NCI-H2081 treated with DMSO at 0.1 percent for 48 hours (cell line): ENCODE measurements at places on chromosomes 5 and 9.

GRCh38 chr9:126112135-126112720, 214.4 kb upstream of the MVB12B start:
- no peak for DNase-seq

DNA sequence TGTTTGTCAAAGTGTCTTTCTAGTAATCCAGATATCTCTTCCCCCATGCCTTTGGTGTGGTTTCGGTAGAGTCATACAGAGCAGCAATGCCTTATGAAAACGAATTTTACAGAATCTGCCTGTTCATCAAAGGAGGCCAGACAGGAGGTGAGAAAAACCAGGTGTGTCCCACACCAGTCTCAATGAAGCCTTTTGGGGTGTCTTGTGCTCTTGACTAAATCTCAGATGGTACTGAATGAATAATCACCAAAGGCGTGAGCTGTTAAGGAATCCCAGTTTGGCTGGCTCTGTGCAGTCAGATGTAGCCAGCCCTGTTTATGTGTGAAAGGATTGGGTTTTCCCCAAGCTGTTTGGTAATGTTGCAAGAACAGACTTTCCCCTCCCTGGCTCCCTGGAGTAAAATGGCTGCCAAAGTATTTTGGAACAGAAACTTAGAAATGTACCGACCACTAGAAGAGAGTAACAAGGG, 70.8 kb upstream of the CDKN2B start:
- no peak for DNase-seq

GRCh38 chr9:34375901-34376595, 650 bp downstream of the MYORG start:
- no peak for DNase-seq

- DNase-seq = no peak
These were observed 200.7 kb upstream of the TBC1D2 start for GRCh38 chr9:98456156-98456613.

GRCh38 chr9:114384836-114385396, 2.9 kb downstream of the AKNA start:
- DNase-seq = no peak

DNA sequence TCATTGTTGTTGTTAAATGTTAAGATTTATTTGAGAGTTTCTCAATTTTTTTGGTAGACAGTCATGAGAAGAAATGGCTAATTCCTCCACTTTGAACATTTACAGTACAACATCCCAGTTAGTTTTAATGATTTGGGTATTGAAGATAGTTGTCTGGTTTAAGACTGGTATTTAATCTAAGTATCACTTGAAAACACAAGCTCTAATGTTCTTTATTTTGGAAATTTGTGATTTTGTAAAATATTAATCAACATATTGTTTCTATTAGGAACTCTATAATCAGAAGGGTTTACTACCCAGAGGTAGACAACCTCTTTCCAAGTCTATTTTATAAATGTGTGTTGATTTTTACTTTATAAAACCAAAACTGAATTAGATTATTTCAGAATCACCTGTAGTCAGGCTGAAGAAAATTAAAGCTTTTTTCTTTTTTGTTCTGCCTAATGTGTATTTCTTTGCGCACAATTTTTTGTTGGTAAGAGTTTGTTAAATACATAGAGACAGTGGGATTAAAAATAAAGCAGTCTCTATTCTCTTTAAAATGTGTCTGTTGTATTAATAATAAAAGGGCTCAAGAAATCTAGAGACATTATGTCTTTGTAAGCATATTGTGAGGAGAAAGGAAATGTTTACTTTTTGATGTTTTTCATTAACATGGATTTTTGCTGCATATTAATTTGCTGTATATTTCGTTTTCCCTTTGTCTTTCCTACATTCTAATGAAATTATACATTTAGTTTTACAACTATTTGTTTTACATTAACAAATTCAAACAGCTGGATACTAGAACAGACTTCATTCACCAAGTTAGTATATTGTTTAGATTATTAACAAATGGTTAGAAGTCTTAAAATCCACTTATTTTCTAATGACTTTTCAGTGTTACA, 3.9 kb upstream of the PURA start:
- DNase-seq = no peak

DNA sequence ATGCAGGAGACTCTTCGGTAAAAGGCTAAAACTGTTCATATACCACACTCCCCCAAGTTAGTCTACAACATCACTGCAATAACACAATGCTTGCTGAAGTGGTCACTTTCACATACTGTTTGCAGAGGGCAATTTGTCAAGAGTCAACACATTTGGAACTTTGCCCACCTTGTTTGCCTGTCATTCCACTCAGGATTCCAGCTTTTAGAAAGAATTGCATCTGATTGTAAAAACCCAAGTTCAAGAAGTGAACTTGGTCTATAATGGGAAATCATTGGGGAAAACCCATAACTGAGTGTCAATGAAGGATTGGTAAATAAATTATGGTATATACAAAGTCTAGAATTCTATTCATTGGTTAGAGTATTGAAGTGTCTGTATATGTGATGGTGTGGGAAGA, 120.5 kb downstream of the GADD45G start:
- no peak for DNase-seq

- DNase-seq = no peak
These were observed 66.0 kb upstream of the CKMT2 start for GRCh38 chr5:81167078-81167477.

- no peak for DNase-seq
These were observed 385.3 kb upstream of the WWC1 start for GRCh38 chr5:167905919-167906853.

DNA sequence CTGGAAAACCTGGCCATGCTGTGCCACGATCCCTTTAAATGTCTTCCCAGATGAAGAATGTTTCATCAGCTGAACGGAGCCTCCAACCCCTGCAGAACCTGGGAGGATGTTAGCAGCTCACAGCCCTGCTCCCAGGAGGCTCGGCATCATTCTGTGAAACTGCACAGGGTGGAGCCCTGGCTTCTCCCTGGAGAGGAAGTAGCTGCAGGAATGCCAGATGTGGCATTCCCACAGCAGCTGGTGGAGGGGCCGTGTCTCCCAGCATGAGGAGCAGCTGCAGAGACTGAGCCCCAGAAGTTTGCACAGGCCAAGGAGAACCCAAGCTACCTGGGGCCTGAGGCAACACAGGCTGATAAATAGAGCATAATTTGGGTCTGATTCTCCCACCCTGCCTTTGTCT, 165.8 kb upstream of the MAP3K1 start:
- DNase-seq = no peak

DNA sequence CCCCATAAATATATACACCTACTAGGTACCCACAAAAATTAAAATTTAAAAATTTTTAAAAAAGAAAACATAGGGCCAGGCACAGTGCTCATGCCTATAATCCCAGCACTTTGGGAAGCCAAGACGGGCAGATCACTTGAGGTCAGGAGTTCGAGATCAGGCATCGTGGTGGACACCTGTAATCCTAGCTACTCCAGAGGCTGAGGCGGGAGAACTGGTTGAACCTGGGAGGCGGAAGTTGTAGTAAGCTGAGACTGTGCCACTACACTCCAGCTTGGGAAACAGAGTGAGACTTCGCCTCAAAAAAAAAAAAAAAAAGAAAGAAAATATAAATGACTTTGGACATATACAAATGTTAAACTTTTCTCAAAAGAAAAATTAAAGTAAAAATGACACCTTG, 33.3 kb upstream of the RNF38 start:
- no peak for DNase-seq

DNA sequence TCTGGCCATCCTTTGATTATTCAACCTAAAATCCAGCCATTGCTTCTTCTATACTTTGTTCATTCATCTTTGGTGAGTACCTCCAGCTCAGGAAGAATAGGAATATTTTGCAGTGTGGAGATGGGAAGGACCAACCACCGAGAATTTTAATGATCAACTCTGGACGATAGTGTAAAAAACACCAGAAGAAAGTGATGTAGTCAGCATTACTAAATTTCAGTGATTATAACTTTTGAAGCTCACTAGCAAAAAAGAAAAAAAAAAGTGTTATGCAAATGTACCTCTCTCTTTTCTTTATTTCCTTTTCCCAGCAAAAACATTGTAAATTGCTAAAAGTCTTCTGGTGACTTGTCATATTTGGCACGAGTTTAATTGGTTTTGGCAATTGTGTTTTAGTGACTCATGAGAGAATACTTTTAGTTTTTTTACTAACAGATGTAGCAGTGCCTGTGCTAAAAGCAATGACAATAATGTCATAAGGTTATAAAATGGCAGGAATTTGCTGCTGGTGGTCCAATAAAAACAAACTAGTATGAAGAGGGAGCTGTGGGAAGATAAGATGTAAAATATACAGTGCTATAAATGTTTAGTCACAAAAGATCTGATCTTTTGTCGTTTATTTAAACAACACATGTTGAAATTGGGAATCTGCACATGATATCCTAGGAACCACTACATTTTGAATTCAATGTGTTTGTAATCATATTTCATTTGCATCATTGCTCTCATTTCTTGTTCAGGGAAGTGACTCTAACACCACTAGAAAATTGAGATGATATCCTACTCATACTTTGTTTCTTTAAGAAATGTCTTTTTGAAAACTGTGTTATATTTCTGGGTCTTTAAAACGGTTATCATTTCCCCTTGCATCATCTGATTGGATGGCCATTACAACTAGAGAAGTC, 81.3 kb upstream of the ERCC6L2 start:
- no peak for DNase-seq

GRCh38 chr5:73446631-73447529, 1.7 kb downstream of the FOXD1 start:
- no peak for DNase-seq

- no peak for DNase-seq
These were observed 91.1 kb downstream of the TLR4 start for GRCh38 chr9:117795271-117795670.

DNA sequence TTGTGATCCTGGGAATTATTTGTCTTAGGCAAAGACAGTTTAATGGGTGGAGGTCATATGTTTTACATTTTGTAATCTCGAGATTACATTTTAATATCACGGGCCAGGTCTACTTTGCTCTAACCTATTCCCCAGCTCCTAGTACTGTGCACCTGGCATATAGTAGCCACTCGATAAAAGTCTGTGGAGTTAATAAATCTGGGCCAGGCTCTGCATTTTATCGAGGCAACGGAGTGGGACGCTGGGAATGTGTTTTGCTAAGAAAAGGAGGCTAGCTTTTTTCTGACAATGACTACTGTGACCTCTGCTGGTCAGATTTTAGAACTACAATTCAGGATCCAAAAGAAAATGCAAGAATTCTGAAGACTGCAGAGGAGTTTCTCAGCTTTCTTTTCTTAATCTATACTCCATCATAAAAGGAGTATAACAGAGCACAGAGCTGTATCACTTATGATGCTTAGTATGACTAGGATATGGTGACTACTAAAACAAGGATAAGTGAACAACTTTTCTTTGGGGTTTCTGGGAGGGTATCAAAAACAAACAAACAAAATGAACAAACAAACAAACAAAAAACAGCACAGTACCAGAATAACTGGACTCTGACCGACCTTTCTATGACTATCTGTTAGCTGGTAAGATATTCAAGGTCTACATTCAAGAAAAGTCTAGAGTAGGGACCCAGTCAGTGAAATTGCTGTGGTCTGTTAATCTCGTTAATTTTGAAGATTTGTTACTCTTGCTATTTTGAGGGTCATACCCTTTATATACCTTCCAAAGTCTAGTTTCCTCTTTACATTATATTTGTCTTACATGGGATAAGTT, 46.1 kb upstream of the CER1 start:
- DNase-seq = peak; percentile 58

- DNase-seq = no peak
These were observed 2.5 kb downstream of the C1QTNF3 start for GRCh38 chr5:34040472-34040871.

- DNase-seq = no peak
These were observed 41.6 kb upstream of the LCP2 start for GRCh38 chr5:170338933-170339779.
